Muscle of leg (tissue), 16 donors: ENCODE measurements at places on chromosomes 16 and 17.

DNA sequence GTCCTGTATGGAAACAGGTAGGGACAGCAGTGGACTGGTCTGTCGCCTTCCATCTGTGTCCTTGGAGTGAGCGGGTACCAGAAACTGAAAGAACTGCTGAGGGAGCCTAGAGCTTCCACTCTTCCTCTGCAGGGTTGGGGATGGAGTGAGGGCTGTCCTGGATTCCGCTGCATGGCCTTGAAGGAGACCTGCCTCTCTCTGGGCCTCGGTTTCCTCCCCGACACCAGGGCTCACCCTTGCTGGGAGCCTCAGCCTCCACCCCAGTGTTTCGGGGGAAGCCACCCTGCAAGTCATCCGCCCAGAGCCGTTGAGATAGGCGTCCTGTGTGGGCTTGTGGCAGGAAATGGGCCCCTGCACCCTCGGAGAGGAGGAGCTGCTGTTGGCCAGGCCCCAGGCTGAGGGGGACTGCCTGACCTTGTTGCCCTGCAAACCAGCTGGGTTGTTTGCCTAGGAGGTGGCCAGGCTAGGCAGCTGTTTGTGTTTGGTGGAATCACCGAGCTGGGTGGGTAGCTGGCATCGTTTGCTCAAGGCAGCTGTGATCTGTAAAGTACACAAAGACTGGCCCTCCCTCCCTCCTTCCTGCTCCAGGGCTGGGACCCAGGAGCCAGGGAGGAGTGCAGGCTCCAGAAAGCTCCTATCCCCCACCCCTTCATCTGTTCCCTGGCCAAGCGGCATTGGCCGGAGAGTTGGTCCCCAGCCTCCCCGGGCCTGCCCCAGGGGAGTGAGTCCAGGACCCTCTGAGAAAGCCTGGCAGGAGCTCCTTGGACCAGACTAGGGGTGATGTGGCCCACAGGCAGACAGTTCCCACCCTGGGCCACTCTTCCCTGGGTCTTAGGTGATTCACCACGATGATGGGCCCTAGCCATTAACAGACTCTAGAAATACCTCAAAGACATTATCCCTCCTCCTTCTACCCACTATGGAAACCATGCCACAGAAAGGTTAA, 1.3 kb downstream of the RAB37 start:
- DNase-seq: peak; percentile 78

DNA sequence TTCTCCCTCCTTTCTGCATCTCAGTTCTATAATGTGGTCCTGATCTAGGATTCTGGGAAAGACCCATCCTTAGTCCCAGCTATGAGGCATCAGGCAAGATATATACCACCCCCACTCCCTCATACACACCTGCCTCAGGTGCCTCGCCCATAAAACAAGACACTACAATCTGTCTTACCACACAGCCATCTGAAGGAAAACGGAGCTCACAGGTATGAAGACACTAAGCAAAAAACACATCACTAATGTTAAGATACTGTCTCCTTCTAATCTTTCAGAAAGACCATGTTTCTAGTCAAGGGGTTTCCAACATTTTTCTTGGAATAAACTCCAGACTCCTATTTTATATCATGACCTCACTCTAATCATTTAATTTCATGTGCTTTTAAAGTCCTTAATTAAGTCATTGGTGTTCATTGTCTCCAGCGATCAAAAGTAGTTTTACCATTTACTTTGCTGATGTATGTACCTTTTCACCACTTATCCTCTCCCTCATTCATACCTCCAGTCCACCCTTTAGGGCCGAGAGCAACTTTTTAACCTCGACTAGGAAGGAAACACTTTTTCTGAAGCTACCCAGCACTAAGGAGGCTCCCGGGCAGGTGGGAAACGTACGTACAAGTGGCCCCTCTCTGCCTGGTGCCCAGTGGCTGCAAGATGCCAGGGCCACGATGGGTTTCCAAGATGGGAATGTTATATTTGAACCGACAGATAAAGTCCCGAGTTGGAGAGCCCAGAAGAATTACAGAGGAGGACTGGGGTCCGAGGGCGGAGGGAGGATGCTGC, 979 bp downstream of the MAP3K14 start:
- no peak for DNase-seq

GRCh38 chr17:12041312-12041711, 20.6 kb downstream of the MAP2K4 start:
- DNase-seq: no peak

- no peak for DNase-seq
Observed at GRCh38 chr17:57412520-57413096, 156.3 kb downstream of the MSI2 start.

DNA sequence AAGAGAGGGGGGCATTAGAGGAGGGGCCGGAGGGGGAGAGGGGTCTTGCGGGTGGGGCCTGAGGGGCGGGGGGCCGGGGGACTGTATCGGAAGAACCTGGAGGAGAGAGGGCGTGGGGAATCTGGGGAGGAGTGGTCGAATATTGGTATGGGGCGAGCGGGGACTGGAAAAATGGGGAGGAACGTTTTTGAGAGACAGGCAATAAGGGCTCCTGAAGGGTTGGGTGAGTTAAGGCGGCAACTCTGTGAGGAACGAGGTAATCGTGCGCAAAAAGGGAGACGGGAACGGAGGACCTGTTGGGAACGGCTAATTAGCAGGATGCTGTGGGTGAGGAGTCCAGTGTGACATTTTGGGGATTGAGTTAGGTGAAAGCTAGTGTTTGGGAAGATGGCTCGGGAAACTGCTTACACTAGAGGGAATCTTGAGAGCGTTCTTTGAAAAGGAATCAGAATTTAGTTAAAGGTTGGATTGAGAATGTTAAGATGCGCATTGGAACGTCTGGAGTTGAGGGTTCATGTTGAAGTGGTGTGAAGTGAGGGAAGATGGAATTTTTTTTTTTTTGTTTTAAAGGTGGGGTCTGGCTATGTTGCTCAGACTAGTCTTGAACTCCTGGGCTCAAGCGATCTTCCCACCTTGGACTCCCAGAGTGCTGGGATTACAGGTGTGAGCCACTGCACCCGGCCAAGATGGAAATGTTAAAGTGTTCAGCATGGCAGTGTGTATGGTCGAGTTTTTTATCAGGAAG, 662 bp downstream of the WIPF2 start:
- DNase-seq: peak; percentile 89

GRCh38 chr16:69118468-69118867, 13.0 kb downstream of the HAS3 start:
- no peak for DNase-seq

GRCh38 chr16:79082970-79083369, 517.6 kb downstream of the MAF start:
- DNase-seq: no peak

DNA sequence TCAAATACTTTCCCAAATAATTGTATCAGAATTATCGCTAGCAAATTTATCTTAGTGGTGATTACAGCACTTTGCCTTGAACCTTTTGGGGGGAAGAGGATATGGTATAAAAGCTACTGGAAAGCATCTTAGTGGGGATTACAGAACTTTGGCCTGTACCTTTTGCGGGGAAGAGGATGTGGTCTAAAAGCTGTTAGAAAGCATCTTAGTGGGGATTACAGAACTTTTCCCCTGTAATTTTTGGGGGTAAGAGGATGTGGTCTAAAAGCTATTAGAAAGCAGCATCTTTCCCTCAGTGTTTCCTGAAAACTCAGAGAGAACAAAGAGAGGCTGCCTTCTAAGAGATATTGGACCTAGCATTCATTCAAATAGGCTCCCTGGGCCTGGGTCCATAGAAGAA, 4.1 kb downstream of the SLFN12 start:
- DNase-seq: no peak

GRCh38 chr17:58354541-58355216, 2.7 kb upstream of the SUPT4H1 start:
- DNase-seq: no peak

GRCh38 chr16:74757349-74757748, 17.3 kb downstream of the FA2H start:
- no peak for DNase-seq

DNA sequence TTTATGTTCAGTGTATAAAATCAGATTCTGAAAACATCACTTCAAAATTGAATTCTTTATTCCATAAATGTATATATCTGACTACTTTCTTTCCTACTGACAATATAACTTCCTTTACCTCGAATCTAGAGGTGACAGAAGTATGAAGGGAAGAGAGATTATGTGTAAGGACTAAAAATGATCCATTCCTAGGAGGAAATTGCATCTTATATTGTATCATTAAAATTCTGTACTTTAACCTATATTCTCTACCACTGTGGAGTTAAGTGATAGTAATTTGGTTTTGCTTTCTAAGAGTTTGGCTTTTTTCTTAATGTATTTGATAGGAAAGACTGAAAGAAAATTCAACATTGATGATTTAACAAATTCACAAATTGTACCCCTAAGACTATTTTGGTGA, 11.4 kb downstream of the MYH4 start:
- DNase-seq: no peak

- no peak for DNase-seq
Observed at GRCh38 chr16:75343941-75344340, 89.4 kb downstream of the CFDP1 start.

- DNase-seq: peak; percentile 39
Observed at GRCh38 chr17:81831957-81832607, 1.0 kb downstream of the MCRIP1 start.

DNA sequence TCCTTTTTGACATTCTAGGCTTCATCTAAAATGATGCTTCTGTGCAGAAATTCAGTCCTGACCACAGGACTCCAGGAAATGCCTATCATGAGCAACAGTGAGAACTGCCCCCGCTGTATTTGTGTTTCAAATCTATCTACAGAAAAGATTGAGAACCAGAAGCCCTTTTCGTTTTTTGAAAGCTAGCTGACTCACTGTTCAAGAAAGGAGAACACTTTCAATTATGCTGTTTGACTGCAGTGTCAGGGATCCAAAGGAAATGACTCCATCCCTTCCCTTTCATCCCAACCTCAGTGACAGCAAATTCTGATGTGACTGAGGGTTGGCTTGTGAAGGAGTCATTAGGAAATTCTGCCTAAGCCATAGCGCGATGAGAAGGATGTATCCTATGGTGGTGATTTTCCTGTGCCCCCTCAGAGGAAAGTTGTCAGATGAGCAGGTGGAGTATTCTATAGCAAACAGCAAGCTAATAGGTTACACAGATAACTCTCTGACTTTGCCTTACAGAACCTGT, 622.3 kb downstream of the TMEM114 start:
- no peak for DNase-seq

DNA sequence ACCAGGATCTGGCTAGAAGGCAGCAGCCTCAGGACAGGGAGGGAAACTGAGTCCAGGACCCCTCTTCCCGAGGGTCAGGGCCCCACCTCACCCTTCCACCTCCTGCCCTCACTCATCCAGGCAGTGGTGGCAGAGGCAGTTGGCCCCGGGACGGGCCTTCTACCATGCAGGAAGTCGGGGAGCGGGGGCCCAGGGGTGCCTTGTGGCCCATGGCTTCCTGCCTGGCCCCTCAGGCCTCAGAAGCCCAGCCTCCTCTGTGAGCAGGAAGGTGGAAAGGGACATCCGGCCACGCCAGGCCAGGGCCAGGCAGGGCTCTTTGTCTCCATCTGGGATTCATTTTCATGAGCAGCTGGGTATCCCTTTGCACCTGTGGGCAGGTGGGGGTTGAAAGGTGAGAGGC, 58.5 kb downstream of the BAHCC1 start:
- no peak for DNase-seq

DNA sequence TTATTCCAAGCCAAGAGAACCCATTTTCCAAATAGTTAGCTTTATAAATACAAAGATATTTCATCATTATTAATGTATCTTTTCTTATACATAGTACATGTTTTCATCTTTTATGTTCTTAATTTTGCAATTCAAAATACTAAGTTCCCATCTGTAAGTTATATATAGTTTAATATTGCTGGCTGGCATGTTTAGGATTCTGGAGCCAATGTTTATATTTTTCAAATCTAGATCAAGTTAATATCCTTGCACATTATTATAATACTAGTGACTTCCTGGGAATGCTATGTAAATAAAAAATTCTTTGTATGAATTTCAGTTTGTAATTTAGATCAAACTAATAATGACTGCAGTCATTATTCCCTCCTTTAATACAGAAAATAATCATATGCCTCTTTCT, 189.7 kb downstream of the CNTNAP4 start:
- no peak for DNase-seq

GRCh38 chr17:63126607-63127006, 160.6 kb downstream of the TANC2 start:
- DNase-seq: no peak

- DNase-seq: peak; percentile 51
Observed at GRCh38 chr17:74332763-74333283, 6.8 kb downstream of the KIF19 start.

GRCh38 chr16:16021988-16022682, 72.7 kb downstream of the ABCC1 start:
- DNase-seq: peak; percentile 95

DNA sequence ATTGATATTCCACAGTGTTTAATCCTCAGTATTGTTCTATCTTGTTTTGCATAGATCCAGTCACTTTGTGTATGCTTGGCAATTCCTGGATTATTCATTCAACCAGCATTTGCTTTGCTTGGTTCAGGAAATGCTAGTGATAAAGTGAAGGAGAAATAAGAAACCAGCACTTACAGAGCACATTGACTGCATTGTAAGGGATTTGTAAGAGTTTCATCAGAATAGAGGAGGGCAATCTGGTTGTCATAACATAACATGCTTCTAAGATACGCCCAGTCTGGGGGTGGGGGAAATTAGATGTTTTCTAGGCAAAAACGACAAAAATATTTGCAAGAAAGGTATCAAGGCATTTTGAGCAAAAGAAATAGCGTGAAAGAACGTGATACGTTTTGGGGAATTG, 40.4 kb downstream of the TNRC6A start:
- DNase-seq: no peak

DNA sequence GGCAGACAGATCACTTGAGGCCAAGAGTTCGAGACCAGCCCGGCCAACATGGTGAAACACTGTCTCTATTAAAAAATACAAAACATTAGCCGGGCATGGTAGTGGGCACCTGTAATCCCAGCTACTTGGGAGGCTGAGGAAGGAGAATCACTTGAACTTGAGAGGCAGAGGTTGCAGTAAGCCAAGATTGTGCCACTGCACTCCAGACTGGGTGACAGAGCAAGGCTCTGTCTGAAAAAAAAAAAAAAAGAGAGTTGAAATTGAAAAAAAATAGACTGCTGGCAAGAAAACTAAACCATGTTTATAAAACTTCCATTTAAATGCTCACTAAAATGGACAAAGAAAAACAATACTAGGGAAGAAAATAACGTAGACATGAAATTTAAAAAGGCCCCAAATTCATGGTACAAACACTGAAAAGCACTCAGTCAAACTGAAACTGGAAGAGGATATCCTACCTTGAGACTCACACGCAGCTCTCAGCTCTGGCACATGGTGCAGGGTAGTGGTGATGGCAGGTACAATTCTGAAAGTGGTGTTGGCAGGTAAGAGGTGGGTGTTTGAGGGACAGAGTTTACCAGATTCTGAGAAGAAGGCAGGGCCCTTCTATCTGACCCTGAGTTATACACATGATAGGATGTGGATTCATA, 19.3 kb downstream of the CNTROB start:
- DNase-seq: no peak

DNA sequence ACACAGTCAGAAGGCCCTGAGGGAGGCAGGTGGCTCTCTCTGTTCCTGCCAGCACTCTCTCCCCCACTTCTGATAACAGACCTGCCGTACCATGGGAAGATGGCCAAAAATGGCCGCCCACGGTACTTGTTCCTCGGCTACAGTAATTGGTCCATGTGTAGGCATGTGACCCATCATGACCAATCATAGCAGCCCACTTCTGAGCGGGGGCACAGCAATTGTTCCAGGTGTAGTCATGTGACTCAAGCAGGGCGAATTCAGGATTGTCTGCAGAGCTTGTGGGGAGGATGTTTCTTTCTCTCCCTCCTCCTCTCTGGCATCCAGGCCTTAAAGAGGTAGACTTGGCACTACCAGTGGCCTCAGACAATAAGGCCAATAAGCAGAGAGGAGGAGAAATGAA, 250.4 kb downstream of the MRTFB start:
- DNase-seq: no peak

- no peak for DNase-seq
Observed at GRCh38 chr17:66548158-66548557, 245.7 kb downstream of the PRKCA start.
